ENCODE measurements at places on chromosomes 7 and 10.

DNA sequence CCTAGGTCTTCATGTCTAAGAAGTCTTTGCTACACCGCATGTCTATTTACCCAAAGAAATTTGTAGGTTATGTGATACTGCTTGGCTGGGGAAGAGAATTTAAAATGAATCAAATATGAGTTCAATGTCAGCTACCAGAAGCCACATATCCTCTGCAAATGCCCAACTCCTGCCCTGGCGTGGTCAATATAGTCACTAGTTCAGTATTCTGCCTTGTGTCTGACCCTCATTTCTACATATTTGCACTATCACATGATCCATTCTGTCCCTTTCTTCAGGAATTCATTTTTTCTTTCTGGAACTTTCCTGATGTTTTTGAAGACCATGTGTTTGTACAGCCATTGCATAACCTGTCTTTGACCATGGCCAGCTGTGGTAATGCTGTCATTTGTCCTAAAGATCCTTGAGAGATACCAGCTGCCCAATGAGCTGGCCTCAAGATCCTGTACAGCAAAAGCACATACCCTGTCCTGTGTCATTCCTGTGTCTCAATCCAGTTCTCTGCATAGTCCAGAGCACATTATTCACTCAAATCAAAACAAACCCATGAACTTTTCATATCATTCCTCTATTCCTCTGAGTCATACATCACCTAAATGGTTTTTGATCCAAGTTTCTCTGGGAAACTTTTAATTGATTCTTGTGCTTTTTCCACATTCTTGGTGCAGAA lies 524.5 kb downstream of the PARD3 start:
- peak; percentile 32 for DNase-seq

DNA sequence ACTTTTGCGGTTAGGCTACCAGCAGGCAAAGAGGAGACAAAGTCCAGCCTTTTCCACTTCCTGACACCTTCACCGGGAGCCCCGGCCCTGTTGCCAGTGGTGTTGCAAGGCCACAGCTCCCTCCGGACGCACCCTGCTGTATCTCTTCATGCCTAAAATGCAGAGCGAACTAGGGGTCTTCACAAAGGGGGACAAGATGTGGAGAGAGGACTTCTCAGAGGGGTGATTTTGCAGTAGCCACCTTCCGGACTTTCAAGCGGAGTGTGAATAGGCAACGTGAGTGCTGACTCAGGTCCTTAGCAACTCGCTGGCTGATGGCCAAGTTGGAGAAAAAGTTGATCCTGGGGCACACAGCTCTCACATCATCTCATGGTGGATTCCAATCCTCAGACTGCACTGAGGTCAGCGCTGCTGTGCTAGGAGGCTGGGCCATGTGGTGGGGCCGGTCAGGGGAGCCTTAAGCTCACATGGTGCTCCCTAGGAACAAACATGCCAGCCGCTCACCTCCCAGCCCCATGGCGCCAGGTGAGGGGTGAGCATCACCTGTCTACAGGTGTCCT lies 166.3 kb downstream of the LCOR start:
- no peak for DNase-seq

DNA sequence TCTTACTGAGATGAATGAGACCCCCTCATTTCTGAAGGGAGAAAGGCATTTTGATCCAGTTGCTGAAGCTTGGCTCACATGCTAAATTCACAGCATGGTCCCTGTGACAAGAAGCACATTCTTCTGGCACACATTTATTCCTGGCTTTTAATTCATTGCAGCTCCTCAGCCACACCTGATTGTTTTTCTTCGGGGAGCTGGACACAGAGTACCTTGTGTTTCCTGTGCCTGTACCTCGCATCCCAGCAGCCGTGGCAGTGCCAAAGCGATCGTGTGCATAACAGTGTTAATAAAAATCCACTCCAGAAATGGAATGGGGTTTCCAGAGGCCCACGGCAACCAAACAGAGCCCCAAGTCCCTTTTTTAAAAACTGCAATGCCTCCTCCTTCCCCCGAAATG lies 615.3 kb upstream of the MGMT start:
- DNase-seq = no peak

GRCh38 chr10:26408858-26409494 lies 29.2 kb upstream of the APBB1IP start:
- DNase-seq = no peak

GRCh38 chr10:116241085-116241484 lies 31.9 kb downstream of the GFRA1 start:
- no peak for DNase-seq

DNA sequence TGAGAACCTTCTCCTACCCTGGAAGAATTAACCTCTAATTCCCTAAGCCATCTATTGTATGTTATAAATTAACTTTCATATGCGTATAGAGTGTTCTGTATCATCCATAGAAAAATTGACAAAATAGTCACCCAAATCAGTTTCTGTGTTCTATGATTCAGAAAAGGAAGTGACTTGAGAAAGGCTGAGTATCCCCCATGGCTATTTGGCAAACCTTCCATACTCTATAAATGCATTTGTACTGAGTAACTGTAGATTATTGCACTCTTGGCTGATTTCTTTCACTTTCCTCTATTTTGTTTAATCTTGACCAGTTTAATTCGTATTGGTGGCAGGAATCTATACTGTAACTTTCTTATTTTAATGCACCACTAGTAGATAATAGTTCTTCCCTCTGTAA lies 182.2 kb downstream of the HTR7 start:
- peak; percentile 41 for DNase-seq

DNA sequence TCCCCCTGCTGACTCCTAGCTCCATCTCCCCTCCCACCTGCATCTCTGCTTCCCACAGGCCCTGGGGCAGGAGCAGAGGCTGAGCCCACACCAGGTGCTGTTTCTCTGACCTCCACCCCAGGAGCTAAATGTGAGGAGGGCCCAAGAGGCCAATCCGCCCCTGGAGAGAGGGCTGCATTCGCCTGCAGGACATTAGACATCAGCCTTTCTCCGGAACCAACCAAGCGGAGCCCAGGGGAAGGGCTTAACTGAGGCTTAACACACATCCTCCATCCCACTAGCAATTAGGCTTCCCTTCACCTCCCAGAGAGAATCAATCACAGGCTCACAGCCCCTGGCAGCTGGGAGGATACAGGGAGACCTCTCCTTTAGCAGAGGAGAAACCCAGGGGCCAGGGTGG lies 50.5 kb downstream of the SH3PXD2A start:
- no peak for DNase-seq

GRCh38 chr10:17609523-17610079 lies 7.6 kb downstream of the HACD1 start:
- no peak for DNase-seq
